ENCODE measurements at places on chromosomes 4 and X.

- no peak for DNase-seq
Observed at GRCh38 chr4:161530710-161531109, 633.1 kb downstream of the FSTL5 start.

GRCh38 chr4:1172971-1173757, 781 bp upstream of the SPON2 start:
- no peak for DNase-seq

- DNase-seq = no peak
Observed at GRCh38 chrX:13569479-13570260, at the start of gene EGFL6. TSS of gene EGFL6 (plus strand) at chrX:13569601. CDS start at chrX:13569862, 261 bp downstream.

GRCh38 chr4:24937176-24937916, 24.5 kb upstream of the CCDC149 start:
- no peak for DNase-seq

GRCh38 chr4:83381173-83381572, 46.5 kb upstream of the HPSE start:
- no peak for DNase-seq

DNA sequence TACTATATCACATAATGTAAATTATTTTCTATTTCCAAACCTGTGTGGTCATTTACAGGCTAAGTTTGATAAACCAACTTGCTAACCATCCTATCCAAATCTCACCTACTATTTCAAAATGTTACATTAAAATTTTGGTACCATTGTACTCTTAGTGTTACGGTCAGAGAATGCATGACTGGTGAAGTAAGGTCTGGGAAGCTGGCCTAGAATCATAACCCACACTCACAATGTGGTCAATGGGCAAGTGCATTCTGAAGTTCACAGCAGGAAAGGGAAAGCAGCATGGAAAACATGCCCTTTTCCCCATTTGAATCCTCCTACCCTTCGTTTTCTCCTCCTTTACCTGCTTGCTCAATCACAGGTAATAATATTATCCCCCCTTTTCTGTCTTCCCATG, 54.4 kb downstream of the PPP3CA start:
- DNase-seq = no peak

All from activated CD4-positive, alpha-beta T cell treated with anti-CD3 and anti-CD28 coated beads, Interleukin-2, Interleukin-6, amounts not matched to agents 100 ng/mL and 50 ng/mL, durations not matched to agents 16 hours and 8 hours (primary cell).